ENCODE measurements at places on chromosomes 13 and 19.

- DNase-seq: no peak
These were observed 6.9 kb downstream of the UPK1A start for GRCh38 chr19:35673121-35673804.

DNA sequence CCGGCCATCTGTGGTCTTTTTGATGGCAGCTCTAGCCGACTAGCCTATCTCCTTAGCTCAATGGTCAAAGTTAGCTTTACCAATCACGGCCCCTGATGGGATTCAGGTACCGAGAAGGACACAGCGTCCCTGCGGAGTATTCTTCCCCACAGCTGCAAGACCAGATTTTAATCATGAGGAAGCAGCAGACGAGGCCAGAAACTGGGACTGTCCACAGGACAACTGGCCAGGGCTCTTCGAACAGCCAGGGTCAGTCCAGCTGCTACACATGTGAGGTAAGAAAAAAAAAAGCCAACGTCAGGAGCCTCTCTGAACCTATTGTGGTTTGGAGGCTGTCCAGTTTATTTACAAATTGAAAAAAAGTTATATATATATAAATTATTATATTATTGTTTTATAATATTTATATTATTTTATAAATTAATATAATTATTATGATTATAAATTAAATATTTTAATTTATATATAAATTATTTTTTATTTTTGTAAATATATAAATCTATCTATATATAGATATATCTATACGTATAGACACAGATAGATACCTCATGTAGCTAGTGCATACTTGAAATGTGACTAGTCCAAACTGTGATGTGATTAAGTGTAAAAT, 10.8 kb downstream of the RINL start:
- DNase-seq: no peak

DNA sequence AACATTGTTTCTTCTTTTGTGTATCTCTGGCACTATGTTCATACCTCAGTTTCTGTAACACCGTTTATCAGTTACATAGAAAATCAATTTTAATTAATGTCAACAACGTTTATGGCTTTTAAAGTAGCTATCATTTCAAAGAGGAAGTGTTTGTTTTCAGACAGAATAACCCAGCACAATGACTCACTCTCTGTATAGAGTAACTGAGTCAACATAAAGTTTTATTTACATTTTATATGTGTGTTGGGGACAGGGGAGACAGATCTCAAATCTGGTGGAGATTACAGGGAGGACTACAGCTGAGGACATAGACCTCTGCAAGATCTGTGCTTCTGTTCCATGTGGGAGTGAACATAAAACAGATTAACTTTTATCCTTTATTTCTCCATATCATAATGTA, 2590.1 kb downstream of the PCDH9 start:
- no peak for DNase-seq

- no peak for DNase-seq
These were observed 680.1 kb downstream of the DIAPH3 start for GRCh38 chr13:59483501-59484145.

GRCh38 chr19:16041299-16041990, 34.9 kb upstream of the TPM4 start:
- peak; percentile 70 for DNase-seq

DNA sequence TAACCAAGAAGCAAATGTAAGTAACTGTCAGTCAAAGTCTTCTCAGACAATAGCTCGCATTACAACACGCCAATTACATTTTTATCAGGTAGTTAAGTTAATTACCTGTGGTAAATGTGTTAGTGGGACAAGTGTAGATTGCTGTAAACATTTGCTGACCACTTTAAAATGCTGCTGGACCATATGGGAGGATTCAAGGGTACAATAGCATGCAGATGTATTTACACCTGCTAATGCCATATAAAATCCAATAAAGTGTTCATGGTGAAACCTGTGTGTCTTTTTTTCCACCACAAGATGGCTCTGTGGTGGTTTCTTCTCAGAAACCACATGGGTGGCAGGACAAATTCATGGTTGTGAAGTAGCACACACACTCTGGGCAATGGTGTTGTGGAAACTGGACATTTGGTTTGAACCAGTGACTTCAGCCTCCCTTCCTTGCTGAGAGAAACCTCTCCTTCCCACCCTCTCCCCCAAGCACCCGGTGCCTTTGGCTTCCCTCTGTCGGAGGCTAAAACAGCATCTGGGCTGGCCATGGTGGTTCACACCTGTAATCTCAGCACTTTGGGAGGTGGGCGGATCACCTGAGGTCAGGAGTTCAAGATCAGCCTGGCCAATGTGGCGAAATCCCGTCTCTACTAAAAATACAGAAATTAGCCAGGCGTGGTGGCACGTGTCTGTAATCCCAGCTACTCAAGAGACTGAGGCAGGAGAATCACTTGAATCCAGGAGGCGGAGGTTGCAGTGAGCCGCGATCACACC, 18.1 kb upstream of the GTF3A start:
- no peak for DNase-seq

GRCh38 chr19:50796128-50796633, 6.0 kb downstream of the ACP4 start:
- no peak for DNase-seq

GRCh38 chr13:93736081-93736480, 509.5 kb downstream of the GPC6 start:
- no peak for DNase-seq

GRCh38 chr13:27826379-27827353, 34.4 kb downstream of the GSX1 start:
- DNase-seq: peak; percentile 37

DNA sequence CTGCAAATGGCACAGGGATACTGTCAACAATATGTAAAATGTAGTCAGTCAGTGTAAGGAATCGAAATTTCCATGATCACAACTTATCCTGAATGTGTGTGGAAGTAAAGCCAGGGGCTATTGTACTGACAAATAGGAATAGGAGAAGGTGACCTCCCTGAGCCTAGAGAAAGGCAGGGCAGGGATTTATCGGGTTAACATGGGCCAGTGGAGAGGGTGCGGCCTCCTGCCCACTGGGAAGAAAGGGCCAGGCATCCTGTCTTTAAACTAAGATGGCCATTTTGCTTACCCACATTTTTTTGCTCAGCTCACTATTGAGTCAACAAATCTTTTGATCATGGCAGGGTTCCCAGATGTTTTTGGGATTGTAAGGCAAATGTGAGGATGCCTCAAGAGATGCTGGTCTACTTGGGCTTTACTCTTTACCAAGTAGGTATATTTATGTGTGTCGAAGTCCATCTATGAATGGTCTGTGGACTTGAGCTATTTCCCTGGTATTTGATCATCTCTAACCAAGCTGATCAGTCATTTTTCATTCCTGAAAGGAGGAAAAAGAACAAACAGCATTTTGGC, 116.6 kb upstream of the RNF113B start:
- no peak for DNase-seq

- DNase-seq: no peak
These were observed 211.7 kb upstream of the STARD13 start for GRCh38 chr13:33497146-33497845.

- DNase-seq: no peak
These were observed 18.4 kb downstream of the TEX29 start for GRCh38 chr13:111338841-111339240.

DNA sequence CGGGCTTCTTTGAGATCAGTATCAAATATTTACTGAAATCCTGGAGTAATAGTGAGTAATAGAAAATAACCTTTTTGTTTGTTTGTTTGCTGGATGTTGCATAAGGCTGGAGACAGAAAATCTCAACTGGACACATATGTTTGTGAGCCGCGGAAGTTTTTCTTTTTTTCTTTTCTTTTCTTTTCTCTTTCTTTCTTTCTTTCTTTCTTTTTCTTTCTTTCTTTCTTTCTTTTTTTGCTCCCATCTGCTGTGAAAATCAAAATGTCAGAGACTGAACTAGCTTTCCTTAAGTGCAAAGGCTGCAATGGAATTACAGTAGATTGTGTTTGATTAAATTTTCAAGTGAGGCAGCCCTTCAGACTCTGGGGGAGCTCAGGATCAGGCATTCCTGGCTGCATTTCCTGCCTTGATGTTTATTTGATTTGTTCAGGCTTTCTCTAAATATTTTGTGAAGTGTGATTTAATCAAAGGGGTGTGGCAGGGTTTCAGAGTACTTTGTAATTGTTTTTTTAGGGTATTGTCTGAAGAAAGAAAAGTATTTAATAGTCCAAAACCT, 319 bp downstream of the FRY start:
- DNase-seq: no peak

GRCh38 chr13:36428086-36428485, 4.2 kb upstream of the CCNA1 start:
- DNase-seq: no peak

- no peak for DNase-seq
These were observed 1.9 kb downstream of the ZNF493 start for GRCh38 chr19:21398851-21399250.

DNA sequence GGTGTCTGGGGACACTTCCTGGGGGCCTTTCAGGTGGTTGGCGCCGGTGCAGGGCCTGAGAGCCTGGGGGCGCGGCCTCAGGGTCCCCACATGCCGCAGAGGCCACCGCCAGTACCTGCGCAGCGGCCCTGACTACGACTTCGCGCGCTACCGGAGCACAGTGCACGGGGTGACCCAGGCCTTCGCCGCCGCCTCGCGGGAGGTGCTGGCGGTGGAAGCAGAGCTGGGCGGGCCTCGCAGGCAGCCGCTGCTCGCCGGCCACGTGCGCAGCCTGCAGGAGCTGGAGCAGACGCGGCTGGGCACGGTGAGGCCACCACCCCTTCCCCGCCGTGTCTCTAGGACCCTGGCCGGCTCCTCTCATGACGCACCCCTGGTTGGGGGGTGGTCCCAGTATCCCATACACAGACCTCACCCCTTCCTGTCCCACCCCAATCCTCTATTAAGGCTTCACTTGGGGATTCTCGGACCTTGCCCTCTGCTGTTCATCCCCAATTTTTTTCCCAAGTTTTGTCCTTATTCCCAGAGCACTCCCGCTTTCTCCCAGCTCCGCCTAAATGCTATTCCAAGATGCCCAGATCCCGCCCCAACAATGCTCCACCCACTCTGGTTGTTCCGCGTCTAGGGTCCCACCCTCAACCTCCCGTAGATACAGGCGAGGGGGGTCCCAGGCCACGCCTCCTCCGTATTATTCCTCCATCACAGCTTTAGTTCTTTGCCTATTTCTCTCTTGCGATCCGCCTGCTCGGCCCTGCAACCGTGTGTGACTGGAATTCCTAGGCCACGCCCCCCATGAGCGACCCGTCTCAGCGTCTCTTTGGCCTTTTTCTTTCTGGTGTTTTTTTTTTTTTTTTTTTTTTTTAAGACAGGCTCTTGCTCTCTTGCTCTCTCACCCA, 1.0 kb downstream of the REX1BD start:
- DNase-seq: no peak

DNA sequence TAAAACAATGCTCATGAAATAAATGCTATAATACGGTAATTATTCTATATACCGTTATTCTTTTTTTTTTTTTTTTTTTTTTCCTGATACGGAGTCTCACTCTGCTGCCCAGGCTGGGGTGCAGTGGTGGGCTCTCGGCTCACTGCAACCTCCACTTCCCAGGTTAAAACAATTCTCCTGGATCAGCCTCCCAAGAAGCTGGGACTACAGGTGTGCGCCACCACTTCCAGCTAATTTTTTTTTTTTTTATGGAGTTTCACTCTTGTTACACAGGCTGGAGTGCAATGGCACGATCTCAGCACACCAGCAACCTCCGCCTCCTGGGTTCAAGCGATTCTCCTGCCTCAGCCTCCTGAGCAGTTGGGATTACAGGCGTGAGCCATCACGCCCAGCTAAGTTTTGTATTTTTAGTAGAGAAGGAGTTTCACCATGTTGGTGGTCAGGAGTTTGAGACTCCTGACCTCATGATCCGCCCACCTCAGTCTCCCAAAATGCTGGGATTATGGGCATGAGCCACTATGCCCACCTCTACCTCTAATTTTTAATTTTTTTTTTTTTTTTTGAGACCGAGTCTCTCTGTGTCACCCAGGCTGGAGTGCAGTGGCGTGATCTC, 6.9 kb downstream of the PPP1R15A start:
- DNase-seq: no peak

GRCh38 chr13:35797244-35797643, 320.8 kb upstream of the MAB21L1 start:
- DNase-seq: no peak

GRCh38 chr19:45468159-45468651, 409 bp downstream of the FOSB start:
- no peak for DNase-seq

GRCh38 chr13:90686442-90686841, 661.0 kb upstream of the MIR17HG start:
- DNase-seq: no peak

GRCh38 chr19:3132971-3133792, 2.7 kb upstream of the GNA15 start:
- peak; percentile 60 for DNase-seq

GRCh38 chr13:43473437-43473836, 313.3 kb downstream of the ENOX1 start:
- no peak for DNase-seq

GRCh38 chr13:100130930-100131511, 42.1 kb downstream of the PCCA start:
- no peak for DNase-seq

- no peak for DNase-seq
These were observed 375.0 kb downstream of the ENOX1 start for GRCh38 chr13:43411741-43412140.

- DNase-seq: no peak
These were observed 42.5 kb downstream of the ARHGEF18 start for GRCh38 chr19:7391218-7391670.

DNA sequence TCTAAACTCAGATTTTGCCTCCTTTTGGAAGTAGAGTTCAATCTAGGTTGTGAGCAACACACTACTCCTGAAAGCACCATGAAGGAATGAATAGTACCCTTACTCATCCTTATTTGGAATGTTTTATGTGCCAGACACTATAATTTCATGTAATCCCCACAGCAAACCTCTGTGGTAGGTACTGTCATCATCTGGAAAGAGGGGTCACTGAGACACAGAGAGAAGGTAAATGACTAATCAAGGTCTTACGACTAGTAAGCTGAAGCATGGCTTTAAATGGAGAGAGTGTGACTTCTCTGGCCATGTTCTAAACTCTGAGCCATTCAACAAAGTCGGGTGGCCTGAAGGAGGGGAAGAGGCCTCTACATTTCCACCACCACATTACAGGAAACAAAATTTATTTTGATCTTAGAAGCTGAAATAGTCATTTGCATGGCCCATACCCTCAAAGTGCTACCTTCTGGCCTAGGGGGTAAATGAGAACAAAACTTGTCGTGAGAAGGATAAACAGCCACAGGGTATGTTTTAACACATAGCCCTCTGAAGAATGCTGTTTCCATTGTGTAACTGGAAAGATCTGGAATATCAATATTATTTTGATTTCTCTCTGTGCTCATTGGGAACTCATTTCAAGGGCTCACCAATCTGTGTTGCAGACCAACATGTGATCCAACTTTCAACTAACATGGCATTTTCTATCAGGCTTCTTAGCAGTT, 180.8 kb upstream of the RFC3 start:
- DNase-seq: no peak

GRCh38 chr19:11581740-11582139, 4.3 kb upstream of the ACP5 start:
- DNase-seq: no peak

DNA sequence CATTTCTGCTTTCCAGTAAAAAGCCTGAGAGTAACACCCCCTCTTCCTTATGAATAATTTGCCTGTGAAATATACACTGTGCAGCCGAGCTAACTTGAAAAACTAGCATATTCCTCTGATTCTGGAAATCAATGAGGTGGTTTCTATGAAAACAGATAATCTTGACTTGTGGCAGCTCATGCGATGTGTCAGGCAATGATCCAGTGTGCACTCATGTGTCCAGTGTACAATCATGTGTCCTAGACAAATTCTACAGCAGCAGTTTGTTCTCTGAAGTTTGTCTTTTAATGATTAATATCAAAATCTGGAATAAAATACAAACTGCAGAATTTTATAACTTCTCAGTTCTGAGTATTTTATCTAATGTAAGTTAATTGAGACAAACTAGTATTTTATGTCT, 2213.9 kb upstream of the PCDH20 start:
- DNase-seq: no peak
